ENCODE measurements at places on chromosomes 3 and 15. TPM values are rescaled to one million over a fixed set of nuclear protein-coding genes. Genes with fewer than 3 reads are reported as not detected.

DNA sequence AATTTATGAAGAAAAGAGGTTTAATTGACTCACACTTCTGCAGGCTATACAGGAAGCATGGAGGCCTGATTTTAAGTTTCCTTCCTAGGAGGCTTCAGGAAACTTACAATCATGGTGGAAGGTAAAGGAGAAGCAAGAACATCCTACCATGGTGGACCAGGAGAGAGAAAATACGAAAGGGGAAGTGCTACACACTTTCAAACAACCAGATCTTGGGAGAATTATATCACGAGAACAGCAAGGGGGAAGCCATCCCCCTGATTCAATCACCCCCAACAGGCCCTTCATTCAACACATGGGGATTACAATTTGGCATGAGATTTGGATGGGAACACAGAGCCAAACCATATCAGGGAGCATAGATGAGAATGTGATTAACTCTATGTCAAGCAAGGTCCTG, 121.0 kb downstream of the MTHFS start:
- DNase-seq: no peak

- DNase-seq: no peak
Observed at GRCh38 chr3:180335050-180335449, 266.9 kb upstream of the TTC14 start.

DNA sequence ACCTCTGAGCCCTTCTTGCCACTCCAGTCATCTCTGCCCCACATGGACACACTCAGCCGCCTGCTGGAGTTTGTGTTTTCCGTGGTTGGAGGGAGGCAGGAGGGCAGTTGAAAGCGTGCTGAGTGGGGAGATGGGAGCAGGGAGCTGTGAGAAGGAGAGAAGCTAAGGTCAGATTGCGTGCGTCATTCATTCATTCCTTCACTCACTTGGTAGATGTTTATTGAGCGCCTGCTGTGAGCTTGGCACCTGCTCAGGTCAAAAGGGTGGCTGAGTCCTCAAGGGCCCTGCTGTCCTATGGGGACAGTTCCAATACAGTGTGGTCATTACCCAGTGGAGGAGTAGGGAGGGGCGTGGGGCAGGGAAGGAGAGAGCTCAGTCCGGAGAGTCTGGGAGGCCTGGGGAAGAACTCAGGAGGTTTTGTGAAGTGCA, 23.5 kb downstream of the LIMD1 start:
- no peak for DNase-seq

DNA sequence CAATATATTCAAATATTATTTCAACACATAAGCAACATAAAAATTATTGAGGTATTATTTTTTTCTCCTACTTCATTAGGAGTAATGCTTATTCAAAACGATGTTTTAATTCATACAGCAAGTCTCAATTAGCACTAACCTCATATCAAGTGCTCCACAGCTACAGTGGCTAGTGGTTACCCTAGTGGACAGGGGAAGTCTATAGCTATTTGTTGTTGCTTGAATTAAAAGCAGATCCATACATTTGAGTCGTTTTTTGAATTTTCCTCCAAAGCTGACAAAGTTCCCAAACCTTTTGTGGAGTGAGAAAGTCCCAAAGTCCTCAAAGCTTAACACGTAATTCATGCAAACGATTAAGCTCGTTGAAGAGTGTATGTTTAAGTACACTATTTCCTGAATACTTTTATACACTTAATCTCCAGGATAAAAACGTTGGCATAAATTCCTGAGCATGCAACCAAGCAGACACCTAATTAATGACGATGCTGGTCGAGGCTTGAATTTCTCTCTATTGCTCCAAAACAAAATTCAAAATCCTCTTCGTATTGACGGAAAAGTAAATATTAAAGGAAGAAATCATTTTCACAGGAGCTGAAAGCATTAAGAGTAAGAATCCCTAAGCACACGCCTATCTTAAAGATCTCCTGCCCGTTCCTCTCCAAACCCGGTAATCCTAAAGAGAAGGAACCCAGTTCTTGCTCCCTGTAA, 985 bp downstream of the VPS13C start:
- DNase-seq: no peak

GRCh38 chr3:52891164-52891563, 6.2 kb downstream of the STIMATE start:
- no peak for DNase-seq

DNA sequence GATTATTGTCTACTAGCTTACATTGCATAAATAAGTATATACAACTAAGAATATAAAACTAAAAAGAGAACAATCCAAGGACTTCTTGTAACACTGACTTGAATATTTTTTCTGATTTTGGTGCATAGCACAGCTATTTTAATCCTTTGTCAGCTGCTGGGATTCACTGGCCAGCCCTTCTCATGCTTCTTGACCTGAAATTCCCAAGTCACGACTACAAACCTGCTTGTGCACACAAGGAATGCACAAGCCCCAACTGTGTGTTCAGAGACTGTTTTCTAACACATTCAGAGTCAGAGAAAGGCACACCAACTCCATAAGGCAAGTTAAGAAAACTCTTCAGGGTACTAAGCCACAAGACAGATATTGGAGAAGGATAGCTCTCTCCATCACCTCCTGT, 80.9 kb downstream of the TNIK start:
- no peak for DNase-seq

Gene UBR1
- polyA plus RNA-seq: 29.4 TPM

- no peak for DNase-seq
Observed at GRCh38 chr15:58083526-58083925, 18.0 kb upstream of the ALDH1A2 start.

DNA sequence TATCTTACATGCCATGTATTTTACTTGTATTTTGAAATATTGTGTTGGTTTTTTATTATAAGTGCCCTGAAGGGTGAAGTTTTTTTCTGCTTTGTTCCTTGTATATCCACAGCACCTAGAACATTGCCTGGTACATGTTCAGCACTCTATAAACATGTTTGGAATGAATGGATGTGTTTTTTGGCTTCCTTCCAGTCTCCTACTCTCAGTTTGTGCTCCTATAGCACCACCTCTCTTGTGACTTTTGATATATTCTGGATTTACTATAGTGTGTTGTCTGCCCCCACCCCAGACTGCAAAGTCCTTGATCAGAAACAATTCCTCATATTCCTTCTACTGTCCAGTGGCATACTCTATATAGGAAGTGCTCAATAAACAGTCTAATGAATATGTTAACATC, 60.6 kb downstream of the PLCL2 start:
- no peak for DNase-seq

- no peak for DNase-seq
Observed at GRCh38 chr15:96331945-96332636, 1.6 kb downstream of the NR2F2 start.

DNA sequence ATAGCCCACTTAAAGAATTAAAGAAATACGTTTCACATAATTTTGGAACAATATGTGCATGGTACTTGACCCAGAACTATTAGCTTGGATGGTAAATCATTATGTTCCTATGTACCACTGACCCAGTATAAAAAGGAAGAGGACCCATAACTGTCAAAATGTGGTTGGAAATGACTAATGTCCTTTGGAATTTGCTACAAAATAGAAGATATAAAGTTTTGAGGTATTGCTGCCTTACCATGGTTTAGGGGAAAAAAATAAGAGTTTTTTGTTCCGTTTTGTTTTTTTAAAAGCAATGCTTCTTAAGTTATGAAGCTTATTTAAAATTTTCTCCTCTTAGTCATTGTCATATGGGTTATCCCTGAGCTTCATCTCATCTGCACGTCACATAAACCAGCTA, 15.8 kb upstream of the TFDP2 start:
- DNase-seq: no peak

- peak; percentile 6 for DNase-seq
Observed at GRCh38 chr15:83012076-83012426, 612 bp upstream of the C15orf40 start.

DNA sequence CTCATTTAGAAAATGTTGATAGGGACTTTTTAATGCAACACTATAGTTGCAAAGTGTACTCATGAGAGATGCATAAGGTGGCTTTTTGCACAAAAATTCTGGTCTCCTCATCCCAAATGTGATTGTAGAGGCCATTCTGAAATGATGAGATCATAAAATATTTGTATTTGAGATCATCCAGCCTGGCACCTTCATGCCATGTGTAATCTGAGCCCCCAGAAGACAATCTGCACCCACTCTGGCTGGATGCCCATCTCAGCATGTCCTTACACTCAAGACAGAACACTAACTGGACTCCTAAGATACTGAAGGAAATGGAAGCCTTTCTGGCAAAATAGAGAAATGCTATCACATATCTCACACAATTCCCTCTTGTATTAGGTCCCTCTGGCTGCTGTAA, 49.2 kb downstream of the SLC7A14 start:
- DNase-seq: no peak

DNA sequence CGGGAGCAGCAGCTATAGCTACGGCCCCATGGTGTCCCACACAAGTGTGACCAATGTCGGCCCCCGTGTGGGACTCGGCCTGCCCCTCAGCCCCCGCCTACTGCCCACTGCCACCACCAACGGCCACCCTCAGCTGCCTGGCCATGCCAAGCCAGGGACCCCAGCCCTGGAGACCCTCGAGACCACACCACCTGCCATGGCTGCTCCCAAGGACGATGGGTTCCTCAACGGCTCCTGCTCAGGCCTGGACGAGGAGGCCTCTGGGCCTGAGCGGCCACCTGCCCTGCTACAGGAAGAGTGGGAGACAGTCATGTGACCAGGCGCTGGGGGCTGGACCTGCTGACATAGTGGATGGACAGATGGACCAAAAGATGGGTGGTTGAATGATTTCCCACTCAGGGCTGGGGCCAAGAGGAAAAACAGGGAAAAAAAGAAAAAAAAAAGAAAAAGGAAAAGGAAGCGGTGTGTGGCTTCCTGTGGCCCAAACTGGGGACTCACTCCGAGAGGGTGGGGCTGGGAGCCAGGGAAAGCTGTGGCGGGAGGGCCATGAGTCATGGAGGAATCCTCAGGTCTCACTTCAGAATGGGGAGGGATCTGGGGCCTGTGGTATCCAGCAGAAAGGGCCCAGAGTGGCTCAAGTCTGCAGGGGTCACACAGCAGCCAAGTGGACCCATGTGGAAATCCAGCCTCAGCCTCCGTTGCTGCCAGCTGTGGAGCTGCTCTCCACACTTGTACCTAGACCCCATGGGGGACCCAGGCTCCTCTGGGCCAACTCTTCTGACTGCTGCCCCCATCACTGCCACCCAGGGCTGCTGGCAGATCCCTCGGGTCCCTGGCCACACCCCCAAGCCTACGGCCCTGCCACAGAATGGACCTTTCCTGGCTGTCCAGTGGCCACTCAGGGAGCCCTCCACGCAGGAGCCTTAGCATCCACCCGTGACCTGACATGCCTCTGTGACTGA, 26.1 kb downstream of the PTH1R start:
- DNase-seq: no peak

DNA sequence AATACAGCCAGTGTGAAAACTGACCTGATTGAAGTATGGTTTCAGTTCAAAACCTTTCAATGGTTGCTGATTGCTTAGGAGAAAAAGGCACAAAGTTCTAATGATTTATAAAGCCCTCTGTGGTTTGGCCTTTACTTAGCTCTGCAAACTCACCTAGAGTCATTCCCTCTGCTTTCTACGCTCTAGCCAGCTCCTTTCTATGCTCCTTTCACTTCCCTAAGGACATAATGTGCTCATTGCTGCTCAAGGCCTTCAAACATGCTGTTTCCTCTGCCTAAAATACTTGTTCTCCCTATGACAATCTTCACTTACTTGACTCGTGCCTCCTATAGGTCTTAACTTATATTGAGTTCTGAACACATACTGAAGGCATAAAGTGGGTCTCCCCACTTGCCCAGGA, 19.0 kb downstream of the RPL39L start:
- DNase-seq: no peak

Gene CRABP1
- polyA plus RNA-seq: 32.3 TPM

DNA sequence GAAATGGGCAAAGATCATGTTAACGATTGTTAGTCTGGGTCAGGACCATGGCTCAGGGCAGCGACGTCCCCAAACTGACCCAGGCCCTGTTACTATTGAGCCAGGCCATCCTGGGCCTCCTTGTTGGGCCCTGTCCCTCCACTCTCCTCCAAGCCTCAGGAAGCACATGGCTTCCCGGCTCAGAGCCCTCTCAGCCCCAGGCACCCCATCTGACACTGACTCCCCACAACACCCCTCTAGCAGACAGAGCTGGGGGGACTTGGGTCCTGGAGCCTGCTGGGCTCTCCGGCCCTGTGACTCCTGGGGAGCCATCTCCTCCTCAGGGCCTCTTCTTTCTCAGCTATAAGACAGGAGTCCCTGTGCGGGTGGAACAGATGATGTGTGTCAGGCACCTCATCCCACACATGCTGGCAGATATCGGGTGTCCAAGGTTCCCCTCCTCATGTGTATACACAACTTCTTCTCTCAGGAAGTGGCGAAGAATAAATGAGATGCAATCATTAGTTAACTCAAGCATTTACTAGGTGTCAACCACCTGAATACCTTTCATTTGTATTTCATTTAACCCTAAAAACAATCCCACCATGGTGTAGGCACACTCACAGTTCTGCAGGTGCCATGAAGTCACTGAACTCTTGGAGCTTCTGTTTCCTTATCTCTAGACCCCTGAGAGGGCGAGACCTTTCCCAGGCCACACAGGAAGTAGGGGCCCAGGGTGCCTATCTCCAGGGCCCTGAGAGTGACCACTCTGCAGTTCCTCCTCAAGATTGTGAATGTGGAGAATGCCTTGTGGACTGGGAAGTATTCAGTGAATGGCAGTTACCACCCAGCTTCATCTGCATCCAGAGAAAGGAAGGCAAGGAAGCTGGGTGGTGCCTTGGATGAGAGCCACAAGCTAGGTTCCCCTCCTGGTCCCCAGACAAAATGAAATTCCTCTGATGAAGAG, 282.5 kb upstream of the TLE3 start:
- peak; percentile 20 for DNase-seq

Gene CHDH
- 8.8 TPM for polyA plus RNA-seq

- DNase-seq: no peak
Observed at GRCh38 chr15:50190166-50190570, 8.2 kb downstream of the SLC27A2 start.

DNA sequence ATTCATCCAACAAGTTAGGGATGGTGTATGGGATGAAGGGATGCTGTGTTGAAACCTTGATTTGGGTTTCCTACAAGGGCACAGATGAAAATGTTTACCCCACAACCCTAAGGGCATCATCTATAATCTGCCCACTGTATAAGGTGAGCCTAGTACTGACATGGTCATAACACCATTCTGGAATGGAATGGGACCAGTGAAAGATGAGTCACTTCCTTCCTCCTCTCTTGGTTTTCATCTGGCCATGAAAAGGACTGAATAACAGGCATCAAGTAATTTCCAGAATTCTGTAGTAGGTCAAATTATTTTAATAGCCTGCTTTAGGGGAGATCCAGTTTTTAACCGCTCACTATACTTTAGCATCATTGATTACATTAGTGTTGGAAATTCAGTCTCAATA, 538.6 kb downstream of the NR2F2 start:
- DNase-seq: no peak

GRCh38 chr15:90001062-90001682, at the start of gene ZNF710:
ZNF710 (plus strand) TSS chr15:90001324; CDS start chr15:90067138, 65,814 bp downstream.
- peak; percentile 80 for DNase-seq

DNA sequence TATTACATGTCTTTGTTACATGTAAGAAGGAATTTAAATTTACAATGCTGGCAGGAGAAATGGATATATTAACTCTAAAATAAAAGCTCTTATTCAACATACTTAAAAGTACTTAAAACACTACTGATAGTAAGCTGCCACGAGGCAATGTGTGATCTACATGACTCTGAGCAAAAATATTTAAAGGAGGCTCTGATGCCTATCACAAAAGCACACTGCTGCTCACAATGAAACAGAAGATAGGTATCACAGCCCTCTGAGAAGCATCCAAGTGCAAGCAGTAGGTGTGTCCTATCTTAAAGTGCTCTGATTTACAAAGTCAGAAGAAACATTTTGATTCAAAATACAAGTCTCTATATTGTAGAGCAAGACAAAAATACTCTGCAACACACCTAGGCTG, 371.2 kb upstream of the WNT5A start:
- no peak for DNase-seq

Gene KNL1
- 32.4 TPM for polyA plus RNA-seq
